Upper lobe of left lung (tissue), 6 donors: ENCODE measurements at places on chromosomes 5 and 9. TPM values are rescaled to one million over a fixed set of nuclear protein-coding genes. Genes with fewer than 3 reads are reported as not detected.

DNA sequence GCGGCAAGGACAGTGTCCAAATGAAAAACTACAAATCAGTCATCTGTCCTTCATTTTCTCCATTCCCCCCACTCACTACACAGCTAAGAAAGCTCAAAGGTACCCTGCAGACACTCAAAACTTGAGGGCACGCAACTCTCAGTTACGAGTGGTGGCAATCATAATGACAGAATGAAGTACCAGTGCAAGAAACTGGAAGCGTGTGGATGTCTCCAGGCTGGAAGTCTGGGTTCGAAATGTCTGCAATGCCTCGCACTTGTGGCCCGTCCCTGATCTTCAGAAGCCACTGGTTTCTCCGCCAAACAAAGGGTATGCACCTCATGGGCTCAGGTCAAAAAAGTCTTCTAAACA lies 597 bp upstream of the CENPH start:
- peaks cover 14% of the 10 kb centered on the region for H3K4me1 ChIP-seq
- no peak for DNase-seq
- H3K27ac ChIP-seq: peak overlapping the region; percentile 74
- H3K27me3 ChIP-seq: no peaks in the 10 kb centered on the region

- peak overlapping the region; percentile 56 for H3K4me3 ChIP-seq
- H3K27me3 ChIP-seq: peaks cover 38% of the 10 kb centered on the region
- H3K27ac ChIP-seq: peak overlapping the region; percentile 89
Measured at GRCh38 chr9:136847826-136848392, 1.3 kb upstream of the PHPT1 start.

- no peak for DNase-seq
- no peaks in the 10 kb centered on the region for H3K4me1 ChIP-seq
- no peak overlapping the region for H3K27ac ChIP-seq
- H3K36me3 ChIP-seq: no peaks in the 10 kb centered on the region
Measured at GRCh38 chr9:72633966-72634365, 112.6 kb downstream of the TMC1 start.

- no peaks in the 10 kb centered on the region for H3K36me3 ChIP-seq
- no peaks in the 10 kb centered on the region for H3K4me1 ChIP-seq
- no peak for DNase-seq
- H3K4me3 ChIP-seq: no peak overlapping the region
- H3K27ac ChIP-seq: no peak overlapping the region
- no peaks in the 10 kb centered on the region for H3K27me3 ChIP-seq
Measured at GRCh38 chr9:7298123-7298522, 501.5 kb downstream of the DMAC1 start.

GRCh38 chr9:78507037-78507436 lies 210.1 kb downstream of the PSAT1 start:
- no peak overlapping the region for H3K4me3 ChIP-seq
- no peaks in the 10 kb centered on the region for H3K4me1 ChIP-seq
- no peak for DNase-seq
- H3K27me3 ChIP-seq: no peaks in the 10 kb centered on the region

- no peaks in the 10 kb centered on the region for H3K4me1 ChIP-seq
- no peaks in the 10 kb centered on the region for H3K36me3 ChIP-seq
- no peak overlapping the region for H3K27ac ChIP-seq
Measured at GRCh38 chr5:110321117-110321516, 405.4 kb downstream of the TMEM232 start.

GRCh38 chr9:21579247-21579671 lies 97.1 kb upstream of the IFNE start:
- DNase-seq: no peak
- H3K4me3 ChIP-seq: no peak overlapping the region
- no peaks in the 10 kb centered on the region for H3K36me3 ChIP-seq
- H3K4me1 ChIP-seq: no peaks in the 10 kb centered on the region
- no peaks in the 10 kb centered on the region for H3K27me3 ChIP-seq

DNA sequence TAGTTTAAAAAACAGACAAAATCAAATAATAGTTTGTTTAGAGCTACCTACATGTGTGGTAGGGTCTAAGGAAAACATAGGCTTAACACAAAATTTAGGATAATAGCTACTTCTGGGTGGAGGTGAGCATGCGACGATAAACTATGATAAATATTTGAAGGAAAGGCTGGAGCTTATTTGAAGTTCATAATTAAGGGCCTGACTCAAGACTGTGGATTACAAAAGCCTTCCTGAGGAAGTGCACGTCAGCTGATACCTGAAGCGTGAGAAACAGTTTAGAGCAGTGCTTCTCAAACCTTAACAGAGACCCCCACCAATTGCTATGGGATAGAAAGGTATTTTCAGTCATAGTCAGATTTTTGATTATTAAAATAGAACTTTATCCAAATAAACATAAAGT lies 20.4 kb upstream of the UBLCP1 start:
- no peak overlapping the region for H3K4me3 ChIP-seq
- no peaks in the 10 kb centered on the region for H3K36me3 ChIP-seq
- peak; percentile 51 for DNase-seq
- no peaks in the 10 kb centered on the region for H3K27me3 ChIP-seq
- H3K27ac ChIP-seq: no peak overlapping the region
- peaks cover 3% of the 10 kb centered on the region for H3K4me1 ChIP-seq

DNA sequence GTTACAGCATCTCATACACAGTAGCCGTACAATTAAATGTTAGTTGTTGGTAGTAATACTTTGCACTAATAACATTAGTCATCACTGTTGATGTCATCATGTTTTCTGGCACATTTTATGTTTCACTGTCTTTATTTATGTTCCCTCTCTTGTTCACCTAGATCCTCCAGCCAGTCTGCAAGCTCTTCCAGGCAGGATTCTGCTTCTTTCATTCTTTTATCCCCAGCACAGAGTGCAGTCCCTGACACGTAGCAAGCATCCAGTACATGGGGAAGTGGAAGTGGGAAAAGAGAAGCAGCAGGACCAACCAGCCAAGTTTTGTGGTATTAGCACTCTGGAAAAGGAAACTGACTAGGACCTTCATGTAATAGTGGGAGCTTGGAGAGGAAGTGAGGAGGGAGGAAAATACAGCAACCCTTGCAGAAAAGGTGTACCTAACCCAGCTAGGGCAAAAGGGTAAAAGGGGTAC lies 89.7 kb upstream of the SLC44A1 start:
- DNase-seq: peak; percentile 31
- H3K4me1 ChIP-seq: peaks cover 17% of the 10 kb centered on the region
- H3K36me3 ChIP-seq: no peaks in the 10 kb centered on the region
- H3K27me3 ChIP-seq: no peaks in the 10 kb centered on the region
- peak overlapping the region; percentile 2 for H3K27ac ChIP-seq

DNA sequence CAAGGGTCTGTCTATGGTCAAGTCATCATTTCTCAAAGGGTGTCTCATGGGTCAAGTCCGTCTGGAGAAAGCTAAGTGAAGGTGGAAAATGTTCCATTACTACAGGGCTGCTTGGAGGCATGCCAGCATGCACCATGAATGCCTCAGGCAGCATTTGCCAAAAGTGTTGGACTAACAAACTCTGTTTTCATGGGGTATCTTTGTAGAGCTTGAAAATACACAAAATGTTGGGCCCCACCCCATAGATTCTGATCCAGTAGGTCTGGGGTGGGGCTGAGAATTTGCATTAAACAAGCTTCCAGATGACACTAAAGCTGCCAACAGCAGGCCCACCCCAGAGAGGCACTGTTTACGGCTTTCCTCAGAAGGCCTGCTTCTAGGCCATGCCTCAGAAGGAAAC lies 75.0 kb upstream of the FRRS1L start:
- DNase-seq: no peak
- no peaks in the 10 kb centered on the region for H3K27me3 ChIP-seq
- H3K4me3 ChIP-seq: no peak overlapping the region
- H3K27ac ChIP-seq: no peak overlapping the region
- H3K4me1 ChIP-seq: no peaks in the 10 kb centered on the region
- H3K36me3 ChIP-seq: no peaks in the 10 kb centered on the region

GRCh38 chr9:97514531-97514930 lies 13.1 kb downstream of the TMOD1 start:
- peaks cover 27% of the 10 kb centered on the region for H3K4me1 ChIP-seq
- no peaks in the 10 kb centered on the region for H3K36me3 ChIP-seq
- no peaks in the 10 kb centered on the region for H3K27me3 ChIP-seq
- no peak for DNase-seq
- H3K27ac ChIP-seq: no peak overlapping the region

RFK gene
- 7.3 TPM for total RNA-seq

- H3K27me3 ChIP-seq: no peaks in the 10 kb centered on the region
- no peak within 1 kb of the TSS for H3K4me3 ChIP-seq
- no peak for DNase-seq
- no peaks in the 10 kb centered on the region for H3K36me3 ChIP-seq
Measured at GRCh38 chr5:150289551-150290390, at the start of gene CAMK2A. CAMK2A (minus strand) TSS chr5:150289773; CDS start chr5:150289625, 148 bp downstream.

GRCh38 chr5:73338256-73339050 lies 110.1 kb downstream of the FOXD1 start:
- H3K27ac ChIP-seq: no peak overlapping the region
- H3K27me3 ChIP-seq: no peaks in the 10 kb centered on the region
- no peak overlapping the region for H3K4me3 ChIP-seq
- DNase-seq: peak; percentile 40

GRCh38 chr9:116482740-116483139 lies 204.4 kb upstream of the TRIM32 start:
- peak; percentile 5 for DNase-seq
- H3K4me3 ChIP-seq: no peak overlapping the region

DNA sequence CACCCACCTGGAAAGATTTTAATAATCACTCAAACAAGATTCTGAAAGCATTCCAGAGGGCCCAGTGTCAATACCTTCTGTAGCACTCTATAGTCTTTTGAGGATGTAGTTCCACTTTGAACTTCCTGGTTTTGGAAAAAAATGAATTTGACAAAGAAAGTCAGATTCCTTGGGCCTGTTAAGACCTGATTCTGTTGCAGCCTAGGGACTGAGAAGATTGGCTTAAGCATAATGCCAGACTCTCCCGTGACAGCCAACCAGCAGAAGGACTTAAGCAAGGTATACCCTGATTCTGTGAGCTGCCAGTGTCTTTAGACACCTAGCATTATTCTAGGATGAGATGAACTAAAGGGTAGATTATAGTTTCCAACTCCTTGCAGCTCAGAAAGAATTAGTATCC lies 6.8 kb downstream of the SPINK5 start:
- H3K27ac ChIP-seq: no peak overlapping the region
- no peaks in the 10 kb centered on the region for H3K4me1 ChIP-seq
- H3K4me3 ChIP-seq: no peak overlapping the region

CAMK2A gene
- total RNA-seq: 0.29 TPM

- DNase-seq: no peak
- H3K27me3 ChIP-seq: no peaks in the 10 kb centered on the region
- peaks cover 7% of the 10 kb centered on the region for H3K4me1 ChIP-seq
- H3K27ac ChIP-seq: no peak overlapping the region
Measured at GRCh38 chr9:81827616-81828296, 100.5 kb upstream of the SPATA31D4 start.

- no peak overlapping the region for H3K27ac ChIP-seq
- no peaks in the 10 kb centered on the region for H3K36me3 ChIP-seq
- no peak for DNase-seq
Measured at GRCh38 chr5:1660001-1660400, 136.2 kb upstream of the LPCAT1 start.

IFNK gene
- total RNA-seq: not detected

PHF19 gene
- 8.0 TPM for total RNA-seq

- no peaks in the 10 kb centered on the region for H3K4me1 ChIP-seq
- DNase-seq: no peak
- H3K4me3 ChIP-seq: no peak overlapping the region
- no peaks in the 10 kb centered on the region for H3K36me3 ChIP-seq
- H3K27ac ChIP-seq: no peak overlapping the region
- no peaks in the 10 kb centered on the region for H3K27me3 ChIP-seq
Measured at GRCh38 chr9:135681161-135681560, 18.1 kb downstream of the LCN9 start.

DCAF10 gene
- total RNA-seq: 35.0 TPM

- no peaks in the 10 kb centered on the region for H3K4me1 ChIP-seq
- no peak for DNase-seq
- no peak overlapping the region for H3K27ac ChIP-seq
- H3K36me3 ChIP-seq: no peaks in the 10 kb centered on the region
Measured at GRCh38 chr9:3916411-3916810, 383.5 kb downstream of the GLIS3 start.

SPOCK1 gene
- total RNA-seq: not detected

CCNI2 gene
- total RNA-seq: 0.26 TPM

GRCh38 chr5:132557478-132558172 lies 848 bp downstream of the RAD50 start:
- H3K4me3 ChIP-seq: peak overlapping the region; percentile 71
- no peak for DNase-seq
- H3K27me3 ChIP-seq: no peaks in the 10 kb centered on the region
- peaks cover 18% of the 10 kb centered on the region for H3K4me1 ChIP-seq
- H3K36me3 ChIP-seq: no peaks in the 10 kb centered on the region

DNA sequence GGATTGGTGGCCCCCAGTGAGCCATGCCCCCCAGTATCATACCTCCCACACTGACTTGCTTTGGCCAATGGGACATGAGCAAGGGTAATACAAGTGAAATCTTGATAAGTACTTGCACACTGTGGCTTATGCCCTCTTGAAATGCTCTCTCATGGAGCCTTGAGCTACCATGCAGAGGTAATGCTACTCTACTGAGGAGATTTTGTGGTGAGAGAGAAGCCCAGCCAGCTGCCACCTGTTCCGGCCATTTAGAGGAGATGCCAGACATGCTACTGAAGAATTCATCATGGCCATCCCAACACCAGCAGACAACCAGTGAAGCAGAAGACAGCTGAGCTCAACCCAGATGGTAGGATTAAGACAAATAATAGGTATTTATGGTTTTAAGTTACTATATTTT lies 299.5 kb downstream of the MEF2C start:
- DNase-seq: no peak
- H3K4me1 ChIP-seq: no peaks in the 10 kb centered on the region
- H3K27me3 ChIP-seq: no peaks in the 10 kb centered on the region
